ENCODE measurements at places on chromosomes 3 and 15. TPM values are rescaled to one million over a fixed set of nuclear protein-coding genes. Genes with fewer than 3 reads are reported as not detected.

- no peak for DNase-seq
These were observed 56.8 kb downstream of the SNRK start for GRCh38 chr3:43343185-43343584.

DNA sequence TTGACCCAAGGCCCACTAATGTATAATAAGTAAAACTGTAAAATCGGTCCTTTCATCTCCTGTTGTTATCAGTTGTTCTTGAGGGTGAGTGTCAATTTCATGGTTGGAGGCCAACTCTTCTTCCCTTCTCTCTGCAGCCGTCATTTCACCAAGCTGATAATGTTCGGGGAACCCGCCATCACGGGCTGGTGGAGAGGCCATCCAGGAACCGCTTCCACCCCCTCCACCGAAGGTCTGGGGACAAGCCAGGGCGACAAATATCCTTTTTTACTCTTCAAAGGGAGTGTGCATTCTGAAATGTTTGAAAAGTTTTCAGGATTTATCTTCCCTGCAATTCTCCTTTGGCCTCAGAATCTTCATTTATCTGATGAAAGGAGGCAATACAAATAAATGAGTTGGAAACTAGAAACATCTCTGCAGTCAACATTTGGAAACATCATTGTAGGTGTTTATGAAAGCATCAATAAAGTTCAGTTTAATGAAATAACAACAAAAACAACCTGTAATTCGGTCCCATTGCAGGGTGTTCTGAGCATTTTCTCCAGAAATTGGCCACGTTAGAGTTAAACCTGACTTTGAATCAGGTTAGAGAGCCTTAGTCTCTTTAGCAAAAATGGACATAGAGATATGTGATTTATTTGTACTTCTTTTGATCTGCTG is 63.9 kb downstream of the CRTC3 start:
- no peak for DNase-seq

- DNase-seq: no peak
These were observed 13.1 kb upstream of the WWTR1 start for GRCh38 chr3:149670742-149671492.

DNA sequence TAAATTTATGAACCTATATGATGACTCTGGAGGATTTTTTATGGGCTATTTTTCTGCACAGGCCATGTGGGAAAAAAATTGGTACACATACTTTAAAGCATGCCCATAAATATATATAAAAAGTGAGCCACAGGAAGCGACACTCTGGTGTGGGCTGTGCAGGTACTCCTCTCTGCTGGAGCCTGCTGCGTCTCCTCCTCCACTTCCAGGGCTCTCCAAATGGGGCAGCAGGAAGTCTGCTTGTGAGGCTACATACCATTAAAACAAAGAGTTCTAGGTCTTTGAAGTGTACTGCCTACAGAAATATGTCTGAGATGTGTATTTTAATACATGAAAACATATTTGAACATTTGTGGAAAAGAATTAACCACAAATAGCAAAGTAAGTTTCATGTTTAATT is 135.1 kb downstream of the CTNNB1 start:
- DNase-seq: no peak

- peak; percentile 40 for DNase-seq
These were observed 449.2 kb upstream of the CFAP20DC start for GRCh38 chr3:59499000-59499399.

DNA sequence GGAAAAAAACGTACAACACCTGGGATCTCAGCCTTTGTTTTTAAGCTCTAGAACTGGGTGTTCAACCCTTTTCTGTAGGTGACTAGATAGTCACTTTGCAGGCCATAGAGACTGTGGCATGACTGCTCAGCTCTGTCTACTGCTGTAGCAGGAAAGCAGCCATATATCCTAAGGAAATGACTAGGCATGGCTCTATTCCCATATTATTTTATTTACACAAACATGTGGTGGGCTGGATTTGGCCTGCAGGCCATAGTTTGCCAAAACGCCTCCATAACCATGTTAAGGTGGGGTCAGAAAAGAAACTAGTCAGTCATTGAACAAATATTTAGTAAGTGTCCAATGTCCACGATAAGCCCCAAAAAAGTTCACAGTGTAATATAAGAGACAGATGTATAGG is 452.5 kb downstream of the MCTP2 start:
- DNase-seq: no peak

DNA sequence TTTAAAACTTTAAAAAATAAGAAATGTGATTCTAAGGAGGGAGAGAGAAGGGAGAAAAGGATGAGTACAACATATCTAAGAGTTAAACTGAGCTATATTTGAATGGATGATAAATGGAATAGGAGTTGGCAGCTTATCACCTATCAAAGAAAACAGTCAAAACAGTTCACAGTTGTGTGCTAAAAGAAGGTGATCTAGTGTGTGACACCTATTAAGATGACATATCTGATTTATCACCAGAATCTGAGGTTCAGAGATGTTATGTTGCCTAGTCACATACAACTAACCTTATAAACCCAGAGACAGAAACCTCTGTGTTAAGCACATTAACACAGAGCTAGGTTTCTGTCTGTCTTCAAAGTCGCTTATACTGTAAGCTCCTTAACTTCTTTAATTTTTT is 3.0 kb downstream of the ATP13A3 start:
- no peak for DNase-seq

DNA sequence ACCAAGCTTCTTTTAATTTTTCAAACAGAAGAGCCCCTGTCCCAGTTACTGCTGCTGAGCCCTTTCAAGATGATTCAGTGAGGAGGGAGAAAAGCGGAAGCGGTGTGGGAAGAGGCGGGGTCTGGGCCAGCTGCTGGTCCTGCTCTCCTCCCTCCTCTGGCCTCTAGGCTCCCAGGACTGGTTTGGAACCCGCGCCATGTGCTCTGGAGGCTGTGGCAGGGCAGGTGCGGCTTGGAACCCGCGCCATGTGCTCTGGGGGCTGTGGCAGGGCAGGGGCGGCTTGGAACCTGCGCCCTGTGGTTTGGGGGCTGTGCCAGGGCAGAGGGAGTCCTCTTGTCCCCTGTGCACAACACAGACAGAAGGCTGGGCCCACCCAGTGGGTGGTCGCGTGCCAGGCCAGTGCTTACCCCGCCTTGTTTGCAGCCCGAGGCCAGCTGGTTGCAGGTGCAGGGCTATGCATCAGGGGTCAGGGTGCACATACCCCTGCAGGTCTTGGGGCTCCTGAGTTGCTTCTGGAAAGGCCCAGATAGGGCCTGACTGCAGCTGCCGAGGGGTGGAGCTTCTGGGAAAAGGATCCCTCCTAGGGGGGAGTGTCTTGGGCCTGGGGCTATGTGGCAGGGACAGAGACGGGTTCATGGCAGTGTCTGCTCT is 12.2 kb downstream of the ALG1L2 start:
- DNase-seq: no peak

DNA sequence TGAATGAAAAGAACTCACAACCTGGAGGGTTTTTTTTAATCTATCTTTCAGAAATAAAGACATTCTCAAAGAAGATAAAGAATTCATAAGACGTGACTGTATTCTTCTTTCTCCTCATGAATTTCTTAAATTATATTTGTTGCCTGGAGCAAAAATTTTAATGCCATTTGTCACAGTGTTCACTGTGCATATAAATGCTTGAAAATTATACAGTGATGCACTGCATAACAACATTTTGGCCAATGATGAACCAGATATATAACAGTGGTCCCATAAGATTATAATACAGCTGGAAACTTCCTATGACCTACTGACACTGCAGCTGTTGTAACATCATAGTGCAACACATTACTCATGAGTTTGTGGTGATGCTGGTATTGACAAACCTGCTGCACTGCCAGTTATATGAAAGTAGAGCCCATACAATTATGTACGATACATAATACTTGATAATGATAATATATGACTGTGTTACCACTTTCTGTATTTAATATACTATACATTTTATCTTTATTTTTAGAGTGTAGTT is 67.3 kb downstream of the P2RY1 start:
- no peak for DNase-seq

DNA sequence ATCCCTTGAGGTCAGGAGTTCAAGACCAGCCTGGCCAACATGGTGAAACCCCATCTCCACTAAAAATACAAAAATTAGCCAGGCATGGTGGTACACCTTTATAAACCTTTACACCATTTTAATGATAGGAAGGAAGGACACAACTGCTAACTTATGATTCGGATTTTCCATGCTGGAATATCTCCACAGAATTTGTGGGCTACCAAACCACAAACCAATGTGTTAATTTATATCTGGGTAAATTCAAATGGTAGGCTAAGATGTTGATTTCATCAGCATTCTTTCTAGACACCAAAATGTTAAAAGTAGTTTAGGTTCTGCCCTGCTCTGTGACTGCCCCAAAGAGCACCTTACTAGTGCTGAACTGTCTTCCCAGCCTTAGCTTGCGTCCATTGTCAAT is 72.8 kb downstream of the POLQ start:
- no peak for DNase-seq

DNA sequence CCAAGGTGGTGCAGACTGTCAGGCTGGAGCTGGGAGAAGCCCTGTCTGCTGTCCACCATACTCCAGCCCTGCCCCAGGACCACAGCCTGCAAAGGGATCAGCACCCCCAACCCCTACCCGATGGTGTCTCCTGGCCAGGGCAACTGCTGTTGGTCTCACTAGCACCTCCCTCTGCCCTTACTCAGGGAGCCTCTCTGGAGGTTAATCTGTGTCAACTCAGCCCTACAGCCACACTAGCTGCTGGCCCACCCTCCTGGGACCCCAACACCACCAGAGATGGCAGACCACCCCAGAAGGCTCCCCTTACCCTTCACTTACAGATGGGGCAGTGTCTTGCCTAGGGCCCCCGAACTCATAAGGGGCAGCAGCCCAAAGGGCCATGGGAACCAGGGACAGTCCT is 65.2 kb downstream of the TLE3 start:
- DNase-seq: no peak

The HRG gene
- 0.35 TPM for total RNA-seq

The RYK gene
- 50.9 TPM for total RNA-seq

The FSIP1 gene
- 2.4 TPM for total RNA-seq

The CLSTN2 gene
- total RNA-seq: 12.0 TPM

Data from kidney (tissue), 22 donors.